Fibroblast of the conjunctiva (primary cell): ENCODE measurements at places on chromosomes 16 and 17.

- no peak for DNase-seq
These were observed 57.8 kb upstream of the IL34 start for GRCh38 chr16:70588565-70588964.

DNA sequence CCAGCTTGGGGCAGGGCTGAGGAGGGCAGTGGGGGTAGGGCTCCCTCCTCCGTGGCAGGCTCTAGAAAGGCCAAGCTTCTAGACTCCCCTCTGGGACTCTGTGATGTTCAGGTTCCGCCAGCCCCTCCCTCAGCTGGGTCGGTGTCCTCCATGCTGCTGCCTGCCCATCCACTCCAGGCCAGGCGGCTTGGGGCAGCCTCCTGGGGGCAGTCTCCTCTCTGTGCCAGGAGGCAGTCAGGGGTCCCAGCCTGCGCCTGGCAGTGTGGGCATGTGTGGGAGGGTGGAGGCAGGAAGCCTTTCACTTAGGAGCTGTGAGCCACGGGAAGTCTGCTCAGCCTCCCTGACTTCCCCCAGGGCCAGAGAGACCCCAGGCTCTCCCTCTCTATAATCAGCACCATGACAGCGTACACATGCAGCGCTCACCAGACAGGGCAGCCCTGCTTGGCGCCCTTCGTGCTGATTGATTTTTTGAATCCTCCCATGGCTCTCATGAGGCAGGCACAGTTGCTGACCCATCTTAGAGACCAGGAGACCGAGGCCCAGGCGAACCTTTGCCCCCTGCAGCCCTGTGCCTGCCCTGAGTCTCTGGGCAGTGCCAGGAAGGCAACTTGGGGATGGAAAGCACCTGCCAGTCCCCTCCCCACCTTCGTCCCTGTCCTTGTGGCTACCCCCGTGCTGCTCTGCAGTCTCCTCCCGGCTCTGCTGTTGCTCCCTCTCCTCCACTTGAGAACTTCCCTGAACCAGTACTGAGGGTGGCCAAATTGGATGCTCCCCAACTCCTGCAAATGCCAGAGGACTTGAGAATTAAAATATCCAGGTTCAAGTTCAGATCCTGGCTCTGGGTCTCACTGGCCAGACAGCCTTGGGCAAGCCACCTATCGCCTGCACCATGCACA is 234.7 kb upstream of the GSE1 start:
- DNase-seq = no peak

DNA sequence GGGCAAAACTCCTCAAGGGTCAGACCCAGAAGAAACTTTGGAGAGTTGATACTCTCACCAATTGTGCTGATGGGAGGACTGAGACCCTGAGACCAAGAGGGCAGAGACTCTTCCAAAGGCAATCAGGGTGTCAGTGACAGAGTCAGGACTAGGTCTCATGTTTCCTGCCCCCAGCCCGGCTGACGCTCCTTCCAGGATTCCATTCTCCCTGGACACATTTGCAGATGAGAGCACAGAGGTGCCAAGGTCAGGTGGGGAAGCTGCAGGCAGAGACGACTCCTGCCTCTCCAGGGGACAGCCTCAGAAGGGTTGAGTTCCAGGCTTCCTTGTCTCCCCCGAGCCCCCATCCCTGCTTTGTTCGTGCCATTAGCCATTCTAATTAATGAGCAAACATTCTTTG is 174.1 kb downstream of the WSCD1 start:
- no peak for DNase-seq

DNA sequence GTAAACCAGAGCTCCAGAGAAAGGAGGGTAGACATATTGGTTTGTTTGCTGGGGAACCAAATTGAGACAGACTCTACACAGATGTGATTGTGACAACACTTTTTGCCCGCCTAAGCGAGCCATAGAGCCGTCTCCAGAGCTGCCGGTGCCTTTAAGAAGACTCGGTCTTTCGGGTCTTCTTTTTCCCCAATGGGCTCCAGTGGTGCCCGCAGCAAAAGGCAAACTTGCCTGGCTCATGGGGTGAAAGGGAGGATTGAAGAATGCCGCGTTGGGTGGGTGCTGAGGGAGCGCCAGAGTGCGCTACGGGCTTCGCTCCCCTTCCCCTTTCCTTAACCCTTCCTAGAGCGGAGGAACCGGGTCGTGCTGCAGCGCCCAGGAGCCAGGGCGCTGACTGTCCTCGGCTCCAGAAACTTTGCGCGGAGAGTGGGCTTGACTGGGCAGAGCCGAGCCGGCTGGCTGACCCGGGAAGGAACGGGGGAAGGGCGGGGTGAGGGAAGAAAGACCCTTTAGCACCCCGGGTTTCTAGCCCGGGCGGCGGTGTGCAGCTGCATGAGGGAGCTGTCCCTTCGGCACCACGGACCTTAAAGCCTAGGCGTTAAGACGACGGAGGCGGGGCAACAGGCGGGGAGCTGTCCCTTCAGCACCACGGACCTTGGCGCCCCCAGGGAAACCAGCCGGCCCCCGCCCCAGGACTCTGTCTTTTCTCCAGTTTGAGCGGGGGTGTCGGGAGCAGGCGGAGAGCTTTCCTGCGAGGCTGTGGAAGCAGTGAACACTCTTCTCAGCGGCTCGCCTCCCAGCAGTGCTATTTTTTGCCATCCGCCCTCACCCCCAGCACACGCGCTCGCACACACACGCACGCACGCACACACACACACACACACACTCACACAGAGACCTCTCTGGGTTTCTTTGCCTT is at the start of gene CACNG3:
Gene CACNG3, plus strand, starts transcription at position 880 of the 916 bp plus-strand sequence. CDS start 420 bp downstream, outside the sequence.
- no peak for DNase-seq

DNA sequence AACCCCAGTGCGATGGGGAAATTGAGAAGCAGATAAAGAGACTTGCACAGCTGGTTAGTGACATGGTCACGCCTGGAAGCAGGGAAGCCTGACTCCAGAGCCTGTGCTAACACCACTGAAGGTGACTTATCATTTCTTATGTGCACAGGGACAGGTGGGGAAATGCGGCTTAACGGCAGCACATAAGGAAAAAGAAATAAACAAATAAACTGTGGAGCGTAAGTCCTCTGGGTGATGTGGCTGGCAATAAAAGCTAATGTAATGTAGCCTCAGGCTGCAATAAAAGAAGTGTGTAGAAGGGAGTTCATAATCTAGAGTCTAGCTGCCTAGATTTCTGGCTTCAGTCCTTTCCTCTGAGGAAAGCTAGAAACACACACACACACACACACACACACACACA is 10.6 kb downstream of the CDH11 start:
- no peak for DNase-seq
